ENCODE measurements at places on chromosomes 3 and 15.

GRCh38 chr3:154113609-154114008 is 7.6 kb upstream of the ARHGEF26 start:
- no peak for DNase-seq

DNA sequence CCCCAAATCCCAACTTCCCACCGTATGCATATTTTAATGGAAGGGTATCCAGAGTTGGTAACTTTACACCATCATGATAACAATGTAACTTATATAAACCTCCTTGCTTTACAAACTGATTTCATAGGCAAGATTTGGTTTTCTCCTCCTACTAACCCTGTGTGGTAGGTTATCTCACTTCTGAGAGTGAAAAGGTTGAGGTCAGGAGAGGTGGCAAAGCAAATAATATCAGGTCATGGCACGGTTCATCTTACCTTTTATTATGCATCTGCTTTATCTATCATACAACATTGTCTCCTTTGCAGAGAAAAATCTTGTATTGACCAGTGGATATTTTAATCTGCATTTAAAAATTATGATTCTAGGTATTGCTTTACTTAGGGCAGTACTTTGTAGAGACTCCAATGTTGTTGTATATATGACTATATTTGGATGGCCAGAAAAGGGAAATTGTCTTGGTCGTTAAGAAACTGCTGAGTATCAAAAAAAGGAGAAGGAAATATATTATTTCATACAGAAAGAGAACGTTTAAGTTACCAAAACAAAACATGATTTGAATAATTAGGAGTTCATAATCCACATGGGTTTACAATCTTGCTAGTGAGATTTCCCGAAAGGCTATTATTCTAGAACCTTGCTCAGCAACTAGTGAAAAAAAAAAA is 30.4 kb downstream of the NFKBIZ start:
- no peak for DNase-seq

DNA sequence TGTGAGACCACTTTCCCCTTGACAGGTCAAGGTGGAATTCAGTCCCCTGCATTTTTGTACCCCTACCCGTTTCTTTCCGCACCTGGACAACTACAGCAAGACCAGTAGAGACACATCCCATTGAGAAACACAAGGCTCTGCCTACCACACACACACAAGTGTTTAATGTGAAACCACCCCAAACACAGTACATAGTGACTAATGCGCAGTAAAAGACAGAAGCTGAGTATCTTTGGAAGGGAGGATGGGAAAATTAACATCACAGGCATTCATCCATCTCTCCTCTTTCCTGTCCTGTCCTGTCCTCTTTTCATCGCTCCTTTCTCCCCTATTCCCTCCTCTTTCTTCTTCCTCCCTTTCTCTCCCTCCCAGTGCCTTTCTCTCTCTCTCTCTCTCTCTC is 64.8 kb downstream of the SCN11A start:
- no peak for DNase-seq

DNA sequence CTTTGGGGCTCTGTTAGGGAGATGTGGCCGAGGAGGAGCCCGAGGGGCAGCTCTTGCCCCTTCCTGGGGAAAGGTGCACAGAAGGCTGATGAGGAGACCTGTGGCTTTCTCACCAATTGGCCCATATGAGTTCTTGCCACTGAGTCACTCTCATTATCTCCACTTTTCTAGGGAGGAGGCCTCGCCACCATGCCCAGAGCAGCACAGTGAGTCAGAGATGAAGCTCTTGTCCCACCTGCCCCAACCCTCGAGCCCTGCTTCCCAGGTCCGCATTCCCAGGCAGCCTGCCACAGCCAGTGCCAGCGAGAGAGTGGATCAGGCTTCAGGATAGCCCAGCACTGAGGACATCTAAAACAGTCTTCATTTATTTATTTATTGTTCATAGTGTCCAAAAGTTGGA is 53.5 kb downstream of the AMOTL2 start:
- no peak for DNase-seq

DNA sequence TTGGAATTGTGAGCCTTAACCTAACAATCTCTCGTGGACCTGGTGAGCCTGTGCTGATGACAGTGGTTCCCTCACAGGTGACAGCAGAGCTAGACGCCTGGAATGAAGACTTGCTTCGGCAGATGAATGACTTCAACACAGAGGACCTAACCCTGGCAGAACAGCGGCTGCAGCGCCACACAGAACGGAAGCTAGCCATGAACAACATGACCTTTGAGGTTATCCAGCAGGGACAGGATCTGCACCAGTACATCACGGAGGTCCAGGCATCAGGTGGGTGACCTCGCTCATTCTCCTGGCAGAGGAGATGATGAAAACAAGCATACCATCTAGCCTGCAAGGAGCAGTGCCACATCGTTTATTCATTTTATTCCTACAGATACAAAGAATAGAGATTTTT is 316.9 kb upstream of the UMPS start:
- DNase-seq: no peak

- DNase-seq: no peak
Observed at GRCh38 chr3:184800349-184800930, 11.5 kb upstream of the VPS8 start.

GRCh38 chr15:29103824-29104565 is 165.6 kb downstream of the NSMCE3 start:
- DNase-seq: no peak

DNA sequence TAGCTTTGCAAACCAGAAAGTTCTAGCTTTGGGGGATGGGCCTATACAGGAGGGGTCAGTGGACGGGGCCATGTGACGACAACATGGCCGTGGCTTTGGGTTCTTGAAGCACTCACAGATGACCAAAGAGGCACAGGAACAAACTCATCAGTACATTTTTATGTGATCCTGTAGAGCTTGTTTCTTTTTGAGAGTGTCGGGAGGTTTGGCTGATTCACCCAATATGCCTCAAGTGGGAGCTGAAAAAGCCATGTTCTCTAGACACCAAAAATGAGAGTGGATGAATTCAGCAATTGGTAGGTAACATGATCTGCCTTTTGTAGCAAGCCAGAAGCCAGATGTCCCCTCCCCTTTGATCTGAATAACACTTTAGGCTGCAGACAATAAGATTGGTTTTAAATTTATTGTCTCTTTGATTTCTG is 30.1 kb downstream of the GREM1 start:
- no peak for DNase-seq

DNA sequence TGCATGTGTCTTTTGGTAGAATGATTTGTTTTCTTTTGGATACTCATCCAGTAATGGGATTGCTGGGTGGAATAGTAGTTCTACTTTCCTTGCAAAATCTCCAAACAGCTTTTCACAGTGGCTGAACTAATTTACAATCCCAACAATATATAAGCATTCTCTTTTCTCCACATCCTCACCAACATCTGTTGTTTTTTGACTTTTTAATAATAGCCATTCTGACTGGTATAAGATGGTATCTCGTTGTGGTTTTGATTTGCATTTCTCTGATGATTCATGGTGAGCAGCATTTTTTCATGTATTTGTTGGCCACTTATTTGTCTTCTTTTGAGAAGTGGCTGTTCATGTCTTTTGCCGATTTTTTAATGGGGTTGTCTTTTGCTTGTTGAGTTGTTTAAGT is 55.8 kb downstream of the ST8SIA2 start:
- no peak for DNase-seq

- no peak for DNase-seq
Observed at GRCh38 chr3:36832406-36832805, 68.1 kb upstream of the DCLK3 start.

Measured in NCI-H2081 treated with DMSO at 0.1 percent for 48 hours (cell line).